Fibroblast of skin of scalp (primary cell): ENCODE measurements at places on chromosomes 7 and 10.
A peak's percentile ranks its signal among the peaks of the same experiment; 100 is the strongest.

DNA sequence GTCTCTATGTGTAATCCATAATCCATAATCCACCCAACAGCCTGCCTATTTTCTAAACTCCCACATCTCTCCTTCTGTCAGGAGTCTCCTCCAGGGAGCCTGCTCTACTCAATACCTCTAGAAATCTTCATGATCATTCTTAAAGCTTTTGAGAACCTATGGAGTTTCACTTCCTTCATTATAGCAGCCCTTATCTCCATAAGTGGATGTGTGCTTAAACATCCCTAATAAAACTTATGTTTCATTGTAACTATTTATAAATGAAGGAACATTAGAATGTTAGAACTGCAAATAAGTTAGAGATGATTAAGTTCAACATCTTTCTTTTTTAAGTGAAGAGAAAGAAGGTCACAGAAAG, 8.5 kb downstream of the CPED1 start:
- no peak for DNase-seq

GRCh38 chr10:55870186-55870585, 490.9 kb downstream of the ZWINT start:
- DNase-seq: no peak

DNA sequence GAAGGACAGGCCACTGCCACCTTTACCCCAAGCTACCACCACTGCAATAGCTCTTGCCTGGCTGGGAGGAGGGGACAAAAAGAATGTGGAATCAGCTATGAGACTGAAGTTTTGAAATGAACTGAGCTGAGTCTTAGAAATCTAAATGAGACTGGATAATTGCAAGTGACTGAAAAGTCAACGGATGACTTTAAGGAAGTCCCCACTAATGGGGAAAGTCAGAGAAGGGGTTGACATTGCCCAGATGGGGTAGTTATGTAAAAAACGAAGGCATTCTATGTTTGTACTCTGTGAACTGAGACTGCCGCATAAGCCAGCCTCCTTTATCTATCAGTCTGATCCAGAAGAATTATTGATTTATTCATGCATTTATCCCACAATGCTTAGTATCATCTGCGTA, 67.2 kb downstream of the RBM20 start:
- no peak for DNase-seq

DNA sequence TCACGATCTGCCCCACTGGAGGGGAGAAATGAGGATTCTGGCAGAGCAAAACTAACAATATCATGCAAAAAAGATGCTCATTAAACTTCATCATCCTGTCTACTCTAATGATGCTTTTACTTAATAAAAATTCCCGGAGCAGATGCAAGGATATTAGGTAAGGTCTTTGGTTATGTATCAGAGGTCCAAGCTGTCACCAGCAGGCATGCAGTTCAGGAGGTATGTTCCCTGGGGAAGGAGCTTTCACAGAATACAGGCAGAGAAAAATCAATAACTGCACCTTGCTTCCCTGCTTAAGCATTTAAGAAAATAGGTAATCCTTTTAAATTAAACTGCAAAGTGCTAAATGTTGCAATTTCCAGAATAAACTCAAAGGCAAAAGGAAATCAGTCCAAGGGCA, 81.6 kb upstream of the C1QL3 start:
- no peak for DNase-seq

DNA sequence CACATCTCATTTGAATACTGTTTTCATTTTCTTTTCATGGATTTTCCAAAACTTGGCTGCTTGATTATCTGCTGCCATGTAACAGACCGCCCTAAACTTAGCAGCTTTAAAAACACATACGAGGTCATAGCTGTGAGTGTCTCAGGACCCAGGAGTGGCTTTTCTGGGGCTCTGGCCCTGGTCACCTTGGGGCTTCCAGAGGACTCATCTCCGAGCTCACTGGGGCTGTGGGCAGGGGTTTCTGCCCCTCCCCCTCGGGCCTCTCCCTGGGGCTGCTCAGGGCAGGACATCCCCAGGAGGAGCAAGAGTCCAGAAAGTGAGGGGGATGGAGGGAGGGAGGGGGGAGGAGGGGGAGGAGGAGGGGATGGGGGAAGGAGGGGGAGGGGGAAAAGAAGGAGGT, 77.0 kb downstream of the NKX6-2 start:
- DNase-seq: no peak

GRCh38 chr10:26516540-26517101, 78.5 kb downstream of the APBB1IP start:
- no peak for DNase-seq

- no peak for DNase-seq
Measured at GRCh38 chr10:5092848-5093790, 1.1 kb upstream of the AKR1C3 start.

DNA sequence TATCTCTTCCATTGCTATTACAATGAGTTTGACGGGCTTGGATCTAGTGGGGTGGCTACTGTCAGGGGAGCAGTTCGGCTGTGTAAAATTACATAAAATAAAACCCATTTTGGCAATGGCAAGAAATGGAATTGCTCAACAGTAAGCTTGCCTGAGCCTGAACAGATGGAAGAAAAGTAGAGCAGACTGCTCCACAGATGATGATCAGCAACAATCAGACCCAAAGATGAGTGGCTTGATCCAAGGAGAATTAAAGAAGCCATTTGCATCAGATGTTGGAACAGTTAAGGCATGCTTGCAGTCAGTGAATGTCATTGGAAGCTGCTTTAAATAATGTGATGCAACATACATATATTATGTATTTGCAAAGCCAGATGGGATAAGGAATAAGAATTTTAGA, 256.6 kb upstream of the SMIM30 start:
- DNase-seq: no peak

GRCh38 chr10:131815266-131816156, 85.3 kb upstream of the PPP2R2D start:
- DNase-seq: no peak

GRCh38 chr10:58081353-58081752, 186.3 kb downstream of the IPMK start:
- peak; percentile 4 for DNase-seq

GRCh38 chr10:127048630-127049029, 143.4 kb downstream of the DOCK1 start:
- no peak for DNase-seq

DNA sequence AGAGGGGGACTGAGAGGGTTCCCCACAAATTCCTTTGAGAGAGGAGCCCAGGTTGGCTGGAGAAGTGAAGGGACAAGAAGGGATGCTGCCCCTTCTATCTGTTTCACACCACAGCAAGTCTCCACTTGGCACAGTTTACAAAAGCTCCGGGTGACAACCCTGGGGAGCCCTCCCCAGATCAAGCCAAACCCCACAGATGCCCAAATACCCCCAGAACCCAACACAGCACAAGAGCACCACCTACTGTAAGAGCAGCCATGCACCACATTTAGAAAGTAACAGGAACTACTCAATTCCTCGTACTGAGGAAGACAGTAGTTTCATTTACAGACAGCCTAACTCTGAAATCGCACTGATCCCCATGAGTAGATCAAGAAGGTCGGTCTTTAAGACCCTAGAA, 67.8 kb upstream of the ATP6V0A4 start:
- no peak for DNase-seq
